ENCODE measurements at places on chromosomes 13 and 19.

GRCh38 chr19:51607920-51608562 lies 22.2 kb downstream of the SIGLEC5 start:
- no peak for DNase-seq

GRCh38 chr19:30685426-30686000 lies 313.3 kb downstream of the ZNF536 start:
- DNase-seq, result no peak

DNA sequence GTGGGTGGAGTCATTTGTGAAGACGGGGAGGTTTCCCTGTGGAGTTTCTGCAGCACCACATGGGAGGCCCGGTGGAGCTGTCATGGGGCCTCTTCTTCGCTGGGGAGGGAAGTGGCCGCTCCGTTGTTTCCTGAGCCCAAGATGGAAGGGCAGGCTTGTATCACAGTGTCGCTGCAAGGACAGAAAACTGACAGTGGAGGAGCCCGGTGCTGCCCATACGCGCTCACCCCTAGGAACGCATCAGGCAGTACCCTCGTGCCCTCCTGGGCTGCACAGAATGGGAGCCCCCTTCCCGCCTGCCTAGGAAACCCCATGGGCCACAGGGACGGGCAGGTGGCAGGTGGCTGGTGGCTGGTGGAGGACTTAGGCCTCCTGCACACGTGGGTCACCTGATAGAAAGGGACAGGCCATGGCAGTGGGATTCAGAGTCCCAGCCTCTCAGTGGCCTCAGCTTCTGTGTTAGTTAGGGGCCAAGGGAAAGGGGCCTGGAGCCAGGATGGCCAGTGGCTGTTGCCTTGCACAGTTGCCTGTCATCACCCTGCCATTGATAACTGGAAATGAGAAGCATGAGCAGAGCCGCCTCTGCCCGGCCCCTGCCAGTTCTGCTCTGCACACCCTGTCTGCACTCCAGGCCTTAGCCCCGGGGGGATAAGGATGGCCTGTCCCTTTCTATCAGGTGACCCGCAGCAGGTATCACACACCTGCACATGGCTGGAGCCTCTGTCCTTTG lies 7.6 kb downstream of the COL4A2 start:
- no peak for DNase-seq

GRCh38 chr13:99442273-99442895 lies 58.9 kb upstream of the TM9SF2 start:
- DNase-seq, result no peak

GRCh38 chr19:531753-532560 lies at the start of gene CDC34:
Gene CDC34, plus strand, starts transcription at chr19:531760. Its CDS starts 172 bp downstream, at chr19:531932.
- DNase-seq, result no peak

DNA sequence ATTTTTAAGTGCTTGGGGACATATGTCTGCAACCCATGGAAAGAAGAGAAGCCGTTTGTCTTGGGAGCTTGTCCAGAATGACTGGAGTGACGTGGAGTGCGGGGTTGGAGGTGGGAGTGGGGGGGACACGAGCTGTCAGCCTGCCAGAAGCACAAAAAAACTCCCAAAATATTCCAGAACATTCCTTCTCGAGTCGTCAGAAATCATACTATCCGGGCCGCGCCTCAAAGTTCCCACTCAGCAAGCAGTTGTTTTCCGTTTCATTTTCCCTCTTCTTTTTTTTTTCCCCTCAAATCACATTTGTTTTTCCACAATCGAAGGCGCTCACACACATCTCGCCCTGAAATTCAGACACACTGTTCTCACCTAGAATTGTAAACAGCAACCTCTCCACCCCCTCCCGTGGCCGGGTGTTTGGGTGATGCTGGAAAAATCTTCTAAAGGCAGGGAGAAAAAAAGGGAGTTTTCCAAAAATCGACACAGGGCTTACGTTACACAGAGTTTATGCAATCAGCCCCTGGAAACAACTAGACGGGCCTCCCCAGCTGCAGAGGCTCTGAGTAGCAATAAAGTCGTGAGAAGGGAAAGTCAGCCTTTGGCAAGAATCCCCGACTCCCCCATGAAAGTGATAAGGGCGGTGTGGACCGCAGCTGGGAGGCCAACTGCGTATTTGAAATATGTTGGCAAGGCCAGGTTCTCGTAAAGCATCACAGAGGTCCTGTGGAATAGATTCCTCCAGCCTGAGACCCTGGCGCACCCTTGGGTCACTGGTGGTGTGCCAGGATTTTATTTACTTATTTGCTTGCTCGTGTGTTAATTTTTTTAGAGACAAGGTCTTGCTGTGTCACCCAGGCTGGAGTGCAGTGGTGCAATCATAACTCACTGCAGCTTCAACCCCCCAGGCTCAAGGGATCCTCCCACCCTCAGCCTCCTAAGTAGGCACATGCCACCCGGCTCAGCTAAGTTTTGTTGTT lies 31.2 kb upstream of the KLF2 start:
- DNase-seq, result no peak

- no peak for DNase-seq
Observed at GRCh38 chr13:110277357-110277975, 29.5 kb downstream of the COL4A1 start.

DNA sequence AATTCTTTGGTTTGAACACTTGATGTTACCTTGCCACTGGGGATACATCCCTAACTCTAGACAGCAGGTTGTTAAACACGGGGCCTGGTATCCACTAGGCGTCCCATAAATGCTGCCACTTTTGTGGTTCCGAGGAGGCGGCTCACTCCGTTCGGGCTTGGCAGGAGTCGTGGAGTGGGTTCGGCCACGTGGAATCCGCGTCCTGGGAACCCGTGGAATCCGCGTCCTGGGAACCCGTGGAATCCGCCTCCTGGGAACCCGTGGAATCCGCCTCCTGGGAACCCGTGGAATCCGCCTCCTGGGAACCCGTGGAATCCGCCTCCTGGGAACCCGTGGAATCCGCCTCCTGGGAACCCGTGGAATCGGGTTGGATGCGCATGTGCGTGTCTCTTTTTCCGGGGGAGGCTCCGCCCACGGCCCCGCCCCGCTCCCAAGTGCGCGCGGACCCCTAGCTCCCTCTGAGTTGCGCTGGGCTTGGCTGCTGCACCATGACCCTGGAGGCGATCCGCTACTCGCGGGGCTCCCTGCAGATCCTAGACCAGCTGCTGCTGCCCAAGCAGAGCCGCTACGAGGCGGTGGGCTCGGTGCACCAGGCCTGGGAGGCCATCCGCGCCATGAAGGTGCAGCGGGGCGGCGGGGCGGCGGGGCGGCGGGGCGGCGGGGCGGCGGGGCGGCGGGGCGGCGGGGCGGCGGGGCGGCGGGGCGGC lies at the start of gene MRI1:
Gene MRI1 (plus strand): TSS at position 422 of the 707 bp plus-strand sequence. CDS start 67 bp downstream, at position 489.
- peak; percentile 69 for DNase-seq

- DNase-seq, result no peak
Observed at GRCh38 chr13:30700364-30700763, 35.0 kb upstream of the ALOX5AP start.

DNA sequence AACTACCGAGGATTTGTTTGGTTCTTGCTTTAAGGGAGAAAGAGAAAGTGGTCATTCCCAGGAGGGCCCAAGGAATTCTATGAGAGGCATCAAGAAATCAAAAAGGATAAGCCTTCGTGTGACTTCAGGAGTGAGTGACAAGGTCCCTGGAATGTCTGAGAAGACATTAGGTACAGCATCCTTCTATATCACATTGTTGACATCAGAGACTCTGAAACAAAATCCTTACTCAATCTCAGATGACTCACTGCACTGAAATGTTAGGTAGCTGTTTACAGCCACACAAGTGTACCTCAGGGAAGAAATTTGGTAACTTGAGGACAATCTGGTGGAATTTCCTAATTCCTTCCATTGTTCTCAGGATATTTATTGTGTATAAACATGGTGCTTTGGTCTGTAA lies 7.9 kb upstream of the LGALS14 start:
- DNase-seq, result no peak

DNA sequence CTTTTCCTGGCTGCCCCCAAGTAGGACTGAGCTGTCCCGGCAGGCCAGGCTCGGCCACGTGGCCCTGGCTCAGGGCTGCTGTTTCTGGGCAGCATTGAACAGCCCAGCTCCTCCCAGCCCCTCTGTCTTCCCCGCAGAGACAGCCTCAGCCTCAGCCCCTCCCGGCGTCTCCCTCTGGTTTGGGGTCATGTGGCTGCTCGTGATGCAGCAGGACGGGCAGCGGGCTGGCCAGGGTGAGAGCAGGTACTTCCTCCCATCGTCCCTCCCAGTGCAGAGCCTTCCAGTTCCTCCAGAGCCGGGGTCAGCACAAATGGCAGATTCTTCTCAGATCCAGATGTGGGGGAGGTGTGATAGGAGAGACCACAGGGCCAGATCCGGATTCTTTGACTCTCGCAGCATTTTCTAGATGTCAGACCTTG lies 114.6 kb downstream of the KDM4B start:
- no peak for DNase-seq

- DNase-seq, result no peak
Observed at GRCh38 chr19:42284591-42285341, 15.7 kb downstream of the CIC start.

DNA sequence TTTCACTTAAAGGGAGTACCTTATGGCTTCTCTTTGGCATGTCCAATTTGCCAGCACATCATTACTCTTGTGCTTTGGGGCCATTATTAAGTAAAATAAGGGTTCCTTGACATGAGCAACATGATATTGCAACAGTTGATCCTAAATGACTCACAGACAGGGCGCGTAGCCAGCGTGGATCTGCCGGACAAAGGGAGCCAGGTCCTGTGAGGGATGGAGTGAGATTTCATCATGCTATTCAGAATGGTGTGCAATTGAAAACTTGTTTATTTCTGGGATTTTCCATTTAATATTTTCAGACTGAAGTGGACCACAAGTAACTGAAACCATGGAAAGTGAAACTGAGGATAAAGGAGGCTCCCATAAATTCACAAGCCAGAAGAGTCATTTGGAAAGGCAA lies 48.6 kb upstream of the WASF3 start:
- no peak for DNase-seq

- no peak for DNase-seq
Observed at GRCh38 chr19:34120846-34121639, 51.3 kb upstream of the LSM14A start.

DNA sequence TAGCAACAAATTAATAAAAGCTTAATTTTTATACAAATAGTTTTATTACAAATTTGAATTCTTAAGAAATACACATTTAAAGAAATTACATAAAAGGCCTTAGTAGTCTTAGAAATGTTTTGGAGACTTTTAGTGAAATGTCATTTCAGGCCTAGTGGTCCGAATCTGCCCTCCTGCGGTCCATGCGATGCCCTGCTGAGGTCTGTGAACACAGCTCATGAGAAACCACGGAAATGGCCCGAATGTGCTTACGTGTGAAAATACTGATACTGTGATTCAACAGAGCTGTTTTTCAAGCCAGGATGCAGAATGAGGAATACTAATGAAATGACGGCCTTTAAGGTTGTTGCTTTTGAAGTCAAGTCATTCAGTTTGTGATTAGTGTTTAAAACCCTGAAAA lies 157.9 kb downstream of the COL4A1 start:
- no peak for DNase-seq

DNA sequence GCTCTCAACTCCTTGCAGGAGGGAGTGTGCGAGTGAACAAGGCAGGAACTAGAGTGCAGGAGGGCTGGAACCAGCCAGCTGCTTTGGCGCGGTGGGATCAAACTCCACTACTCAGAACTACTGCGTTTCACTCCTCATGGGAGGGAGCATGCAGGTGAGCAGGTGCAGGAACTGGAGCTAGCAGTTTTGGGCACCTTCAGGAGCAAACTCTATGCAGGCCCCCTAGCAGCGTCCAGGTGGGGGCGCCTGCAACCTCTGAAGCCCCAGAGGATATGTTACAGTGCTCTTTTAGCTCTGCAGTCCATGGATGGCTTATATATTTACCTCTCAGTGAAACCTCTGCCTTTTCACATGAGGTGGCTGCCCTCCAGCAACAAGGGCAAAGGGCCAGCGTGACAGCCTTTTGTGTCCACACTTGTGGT lies 1303.4 kb downstream of the PCDH9 start:
- DNase-seq, result no peak

GRCh38 chr13:66033924-66034323 lies 1196.2 kb downstream of the PCDH9 start:
- DNase-seq, result no peak

- DNase-seq, result no peak
Observed at GRCh38 chr19:10514211-10515145, 2.8 kb downstream of the S1PR5 start.

DNA sequence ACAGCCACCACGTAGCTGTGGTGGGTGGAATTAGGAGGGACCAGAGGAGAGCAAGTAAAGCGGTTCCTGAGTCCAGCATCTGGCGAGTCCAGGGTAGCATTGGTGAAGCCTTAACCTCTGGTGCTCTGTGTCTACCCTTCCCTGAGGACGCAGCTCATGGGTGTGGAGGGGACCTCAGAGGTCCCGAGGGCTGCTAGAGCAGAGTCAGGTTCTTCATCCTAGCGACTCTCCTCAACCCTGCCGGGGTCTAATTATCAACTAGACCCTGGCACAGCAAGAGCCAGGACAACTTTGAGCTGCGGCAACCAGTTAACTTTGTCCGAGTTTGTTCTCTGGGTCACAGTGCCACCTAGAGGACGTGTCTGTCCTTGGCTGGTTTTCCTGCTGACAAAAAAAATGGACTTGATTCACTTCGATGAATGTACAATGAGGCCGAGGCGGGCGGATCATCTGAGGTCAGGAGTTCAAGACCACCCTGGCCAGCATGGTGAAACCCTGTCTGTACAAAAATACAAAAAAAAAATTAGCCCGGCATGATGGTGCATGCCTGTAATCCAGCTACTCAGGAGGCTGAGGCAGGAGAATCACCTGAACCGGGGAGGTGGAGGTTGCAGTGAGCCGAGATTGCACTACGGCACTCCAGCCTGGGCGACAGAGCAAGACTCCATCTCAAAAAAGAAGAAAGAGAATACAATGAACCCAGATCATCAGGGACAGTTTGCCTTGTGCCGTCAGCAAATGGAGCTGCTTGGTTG lies 25.0 kb downstream of the TSSK6 start:
- DNase-seq, result peak; percentile 47

- no peak for DNase-seq
Observed at GRCh38 chr13:48829536-48829935, 146.2 kb upstream of the FNDC3A start.

DNA sequence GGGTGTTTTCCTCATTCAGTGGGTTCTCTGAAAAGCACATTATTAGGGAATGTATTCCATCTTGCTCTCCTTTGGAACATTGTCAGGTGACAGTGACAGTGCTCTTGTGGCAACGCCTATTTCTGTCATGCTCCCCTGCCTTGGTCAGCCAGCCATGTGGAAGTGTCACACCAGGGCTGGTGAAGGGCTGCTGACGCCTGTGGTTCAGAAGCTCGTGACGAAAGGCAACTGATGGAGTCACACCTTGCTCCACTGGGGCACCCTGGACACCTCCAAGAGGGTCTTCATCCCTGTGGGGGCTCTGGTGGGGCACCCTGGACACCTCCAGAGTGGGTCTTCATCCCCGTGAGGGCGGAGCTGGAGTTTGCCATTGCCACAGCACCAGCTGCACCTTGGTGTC lies 68.9 kb upstream of the GPR183 start:
- no peak for DNase-seq

DNA sequence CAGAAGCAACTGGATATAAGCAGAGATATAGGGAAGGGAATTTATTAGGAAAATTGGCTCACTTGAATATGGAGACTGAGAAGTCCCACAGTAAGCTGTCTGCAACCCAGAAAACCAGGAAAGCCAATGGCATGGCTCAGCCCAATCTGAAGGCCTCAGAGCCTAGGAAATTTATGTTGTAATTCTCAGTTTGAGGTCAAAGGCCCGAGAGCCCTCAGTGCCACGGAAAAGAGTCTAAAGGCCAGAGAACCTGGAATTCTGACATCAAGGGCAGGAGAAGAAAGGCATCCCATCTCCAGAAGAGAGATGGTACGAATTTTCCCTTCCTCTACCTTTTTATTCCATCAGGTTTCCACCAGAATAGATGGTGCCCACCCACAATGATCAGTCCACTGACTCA lies 20.1 kb upstream of the RXFP2 start:
- DNase-seq, result no peak

Data from occipital lobe (tissue), 3 donors.